Astrocyte of the hippocampus (primary cell): ENCODE measurements at places on chromosomes 7 and 10.

DNA sequence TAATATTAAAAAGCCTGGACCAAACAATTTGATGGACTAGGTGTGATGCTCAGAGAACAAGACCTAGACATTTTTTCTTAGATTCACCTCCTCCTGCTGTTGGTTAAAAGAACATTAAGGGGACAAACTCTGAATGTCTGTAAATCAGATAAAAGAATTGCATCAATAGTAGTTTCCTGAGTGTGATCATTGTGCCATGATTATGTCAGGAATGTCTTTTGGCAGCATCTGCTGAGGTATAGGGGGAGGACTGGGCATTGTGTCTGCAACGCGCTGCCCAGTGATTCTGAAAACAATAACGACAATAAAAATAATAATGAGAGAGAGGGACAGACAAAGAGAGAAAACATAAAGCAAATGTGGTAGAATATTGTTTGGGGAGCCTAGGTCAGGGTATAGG, 6.9 kb downstream of the C7orf57 start:
- peak; percentile 58 for DNase-seq

DNA sequence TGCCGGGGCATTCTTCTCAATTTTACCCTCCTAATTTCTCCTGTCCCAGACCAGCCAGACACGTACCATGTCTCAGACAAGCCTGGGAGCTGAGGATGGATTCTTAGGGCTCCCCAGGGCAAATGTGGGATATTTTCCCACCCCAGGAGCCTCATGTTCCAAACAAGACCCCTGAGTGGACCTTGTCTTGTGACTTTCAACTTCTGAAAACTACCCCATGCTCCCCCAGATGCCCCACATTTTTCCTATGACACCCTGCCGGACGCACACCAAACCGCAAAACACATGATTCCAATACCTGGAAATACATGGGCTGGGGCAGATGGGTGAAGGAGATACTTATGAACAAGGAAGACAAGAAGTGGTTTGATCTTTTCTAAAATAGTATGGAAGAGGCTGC, 874 bp downstream of the GIMAP5 start:
- DNase-seq = no peak

- peak; percentile 8 for DNase-seq
Measured at GRCh38 chr10:57786850-57787750, 480.6 kb downstream of the IPMK start.

DNA sequence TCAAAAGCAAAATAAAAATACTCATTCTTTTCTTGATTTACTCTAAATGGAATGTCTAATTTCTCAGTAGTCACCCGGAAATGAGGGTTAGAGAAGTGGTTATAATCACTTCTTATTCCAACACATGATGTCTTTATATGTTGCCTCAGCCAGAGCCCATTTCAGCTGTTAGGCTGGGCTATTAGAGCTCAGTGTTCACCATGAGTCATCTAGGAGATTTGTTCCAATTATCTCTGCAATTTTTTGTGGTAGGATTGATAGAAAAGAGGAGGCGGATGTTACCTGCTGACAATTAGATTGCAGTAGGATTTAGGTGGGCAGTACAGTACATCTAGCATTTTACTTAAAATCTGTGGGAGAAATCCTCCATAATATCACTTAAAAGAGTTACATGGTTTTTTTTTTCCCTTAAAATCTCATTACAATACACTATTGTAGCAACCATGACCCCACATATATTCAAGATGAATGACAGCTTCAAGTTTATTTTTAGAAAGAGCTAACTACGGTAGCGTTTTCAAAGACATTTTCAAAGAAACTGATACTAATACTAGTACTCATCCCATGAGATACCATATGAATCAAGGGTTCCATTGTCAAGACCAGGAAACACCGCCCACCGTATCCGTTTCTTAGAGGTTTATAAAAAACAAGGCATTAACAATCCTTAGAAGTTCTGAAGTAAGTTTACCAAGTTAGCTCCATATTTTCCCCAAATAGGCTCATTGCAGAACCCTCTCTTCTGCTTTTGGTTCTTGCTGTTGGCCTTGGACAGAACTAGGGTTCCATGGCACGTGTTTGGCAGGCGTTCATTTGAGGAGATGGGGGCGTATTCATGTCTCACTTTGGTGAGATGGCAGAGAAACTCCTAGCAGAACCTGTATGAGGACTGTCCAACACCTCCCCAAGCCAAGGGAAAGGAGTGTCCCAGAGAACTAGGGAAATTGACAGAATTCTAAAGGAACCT, 10.4 kb downstream of the CPA2 start:
- DNase-seq = peak; percentile 51

- DNase-seq = peak; percentile 29
Measured at GRCh38 chr7:123537026-123537642, 2.7 kb upstream of the IQUB start.

GRCh38 chr10:105262666-105263065, 621.6 kb downstream of the SORCS3 start:
- no peak for DNase-seq

DNA sequence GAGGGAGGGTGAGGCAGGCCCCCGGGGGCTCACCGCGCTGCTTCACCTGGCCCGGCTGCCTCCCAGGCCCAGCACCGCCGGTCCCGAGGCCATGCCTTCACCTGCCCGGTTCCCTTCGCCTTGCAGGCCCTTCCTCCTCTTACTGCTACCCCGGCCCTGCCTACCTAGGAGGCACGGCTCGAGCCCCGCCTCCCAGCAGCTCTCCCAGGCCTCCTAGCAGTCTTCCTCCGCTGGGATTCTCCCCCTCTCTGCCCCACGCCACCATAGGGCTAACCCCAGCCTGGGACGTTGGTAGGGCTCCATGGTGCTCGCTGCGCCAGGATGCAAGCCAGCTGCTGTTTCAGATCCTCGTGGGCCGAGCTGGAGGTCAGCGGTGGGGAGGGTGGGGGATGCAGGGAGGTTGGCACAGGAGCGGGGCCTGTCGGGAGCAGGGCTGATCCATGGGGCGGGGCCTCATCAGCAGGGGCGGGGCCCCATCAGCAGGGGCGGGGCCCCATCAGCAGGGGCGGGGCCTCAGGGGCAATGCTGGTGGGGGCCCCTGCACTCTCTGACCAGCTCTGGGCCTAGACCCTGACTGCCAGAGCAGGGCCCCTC, 63.3 kb downstream of the RASGEF1A start:
- no peak for DNase-seq

- DNase-seq = no peak
Measured at GRCh38 chr10:76315240-76315639, 883.8 kb downstream of the LRMDA start.

GRCh38 chr10:127322286-127322685, 125.9 kb upstream of the INSYN2A start:
- DNase-seq = no peak

DNA sequence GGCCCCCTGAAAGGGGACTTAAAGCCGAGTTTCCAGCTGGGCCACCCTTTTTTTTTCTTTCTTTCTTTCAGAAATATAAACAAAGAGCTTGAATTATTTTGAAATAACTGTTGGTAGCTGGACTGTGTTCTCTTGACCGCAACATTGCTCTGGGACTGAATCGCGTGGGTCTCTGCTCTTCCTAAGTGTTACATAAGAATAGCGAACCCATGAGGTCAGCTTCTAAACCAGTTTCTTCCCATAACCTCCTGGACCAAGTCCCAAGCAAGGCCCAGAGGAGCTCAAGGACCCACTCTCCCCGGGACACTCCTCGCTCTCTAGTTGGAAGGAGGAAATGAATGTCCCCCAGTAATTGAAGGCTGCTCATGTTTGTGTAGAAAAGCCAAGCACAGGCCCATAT, 91.1 kb downstream of the CXCL12 start:
- DNase-seq = peak; percentile 62

DNA sequence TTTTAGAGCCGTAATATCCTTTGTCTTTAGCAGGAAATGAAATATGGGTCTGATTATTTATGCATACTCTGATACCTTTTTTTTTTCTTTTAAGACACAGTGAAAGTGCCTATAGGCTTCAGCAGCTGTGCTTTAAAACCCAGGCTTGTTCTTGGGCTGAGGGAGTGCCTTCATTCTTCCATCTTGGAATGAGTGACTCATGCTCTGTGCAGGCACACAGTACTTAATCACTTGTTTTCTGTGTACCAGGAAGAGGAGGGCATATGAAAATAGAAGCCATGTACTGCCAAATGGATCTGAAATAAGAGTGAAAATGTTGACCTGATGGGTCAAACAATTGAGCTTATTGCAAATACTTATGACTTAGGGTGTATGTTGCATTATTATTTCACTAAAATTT, 12.0 kb downstream of the INPP5F start:
- peak; percentile 87 for DNase-seq

DNA sequence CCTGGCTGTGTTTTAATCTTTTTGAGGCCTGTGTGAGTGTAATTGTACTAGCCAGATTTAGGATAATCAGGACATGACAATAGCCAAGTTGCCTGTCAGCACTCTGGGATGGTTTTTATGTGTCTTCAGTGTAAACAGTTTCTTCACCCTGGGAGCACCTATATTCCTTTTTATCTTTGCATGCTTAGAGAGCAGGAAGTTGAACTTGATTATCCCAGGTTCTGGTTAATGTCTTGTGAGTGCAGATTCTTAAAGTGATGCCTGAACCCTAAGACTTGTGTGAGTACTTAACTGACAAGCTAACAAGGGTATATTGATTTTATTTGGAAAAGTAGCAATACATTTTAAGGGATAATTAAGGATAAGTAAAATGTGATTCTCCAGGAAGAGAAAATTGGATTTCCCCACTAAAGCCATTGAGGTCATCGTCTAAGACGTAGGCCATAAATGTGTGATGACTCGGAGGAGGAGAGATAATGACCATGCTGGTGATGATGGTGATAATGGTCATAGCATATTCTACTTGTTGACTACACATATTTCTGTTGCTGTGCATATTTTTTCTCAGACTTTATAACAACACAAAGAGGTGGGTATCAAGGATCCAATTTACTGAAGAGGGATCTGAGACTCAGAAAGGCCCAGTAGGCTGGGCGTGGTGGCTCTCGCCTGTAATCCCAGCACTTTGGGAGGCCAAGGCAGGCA, 234.7 kb downstream of the CAMK1D start:
- DNase-seq = no peak

DNA sequence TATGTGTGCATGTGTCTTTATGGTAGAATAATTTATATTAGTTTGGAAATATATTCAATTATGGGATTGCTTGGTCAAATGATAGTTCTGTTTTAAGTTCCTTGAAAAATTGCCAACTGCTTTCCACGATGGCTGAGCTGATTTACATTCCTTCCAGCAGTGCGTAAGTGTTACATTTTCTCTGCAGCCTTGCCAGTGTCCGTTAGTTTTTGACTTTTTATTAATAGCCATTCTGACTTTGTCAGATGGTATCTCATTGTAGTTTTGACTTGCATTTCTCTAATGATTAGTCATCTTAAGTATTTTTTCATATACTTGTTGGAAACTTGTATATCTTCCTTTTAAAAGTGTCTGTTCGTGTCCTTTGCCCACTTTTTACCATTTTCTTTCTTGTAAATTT, 434.2 kb upstream of the POT1 start:
- DNase-seq = peak; percentile 1

DNA sequence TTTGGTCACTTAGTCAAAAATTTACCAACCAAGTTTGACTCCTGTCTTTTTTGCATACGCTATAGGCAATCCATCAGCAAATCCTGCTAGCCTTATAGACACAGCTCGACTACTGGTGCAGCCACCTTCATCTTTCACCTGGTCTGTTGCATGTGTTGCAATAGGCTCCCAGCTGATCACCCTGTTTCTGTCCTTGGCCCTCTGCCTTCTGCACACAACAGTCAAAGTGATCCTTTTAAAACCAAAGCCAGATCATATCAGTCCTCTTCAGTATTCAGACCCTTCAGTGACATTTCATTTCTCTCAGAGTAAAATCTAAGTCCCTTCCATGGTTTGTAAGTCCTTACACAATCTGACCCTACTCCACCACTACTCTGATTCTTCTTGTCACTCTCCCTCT, 10.9 kb upstream of the CDK6 start:
- no peak for DNase-seq

- DNase-seq = no peak
Measured at GRCh38 chr7:158051776-158052175, 535.8 kb downstream of the PTPRN2 start.

DNA sequence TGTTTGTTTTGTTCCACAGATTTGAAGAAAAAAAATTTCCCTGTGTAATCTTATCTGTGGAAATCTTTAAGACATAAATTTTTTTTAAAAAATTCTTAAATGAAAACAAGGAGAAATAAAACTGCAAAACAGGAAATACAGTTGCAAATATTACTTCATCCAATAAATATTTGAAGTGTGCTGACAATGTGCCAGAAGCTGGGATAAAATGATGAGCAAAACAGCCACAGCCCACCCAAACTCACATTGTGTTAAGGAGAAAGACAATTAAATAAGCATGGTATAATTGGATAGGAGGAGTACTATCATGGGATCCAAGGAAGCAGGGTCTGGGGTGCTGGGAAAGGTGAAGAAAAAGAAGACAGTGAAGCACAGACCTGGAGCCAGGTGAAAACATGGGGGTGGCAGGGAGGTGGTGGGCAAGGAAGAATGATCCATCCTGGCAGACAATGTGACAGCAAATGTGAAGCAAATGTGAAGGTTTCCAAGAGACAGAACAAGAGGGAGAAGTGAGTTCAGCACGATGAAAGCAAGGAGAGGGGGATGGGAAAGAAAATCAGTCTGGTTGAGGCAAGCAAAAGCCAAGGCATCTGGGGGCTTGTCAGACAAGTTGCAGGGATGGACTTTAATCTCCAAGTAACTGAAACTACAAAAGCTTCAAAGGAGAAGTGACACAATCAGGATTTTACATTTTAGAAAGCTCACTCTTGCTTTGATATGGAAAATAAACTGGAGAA, 135.9 kb downstream of the HIBADH start:
- no peak for DNase-seq

DNA sequence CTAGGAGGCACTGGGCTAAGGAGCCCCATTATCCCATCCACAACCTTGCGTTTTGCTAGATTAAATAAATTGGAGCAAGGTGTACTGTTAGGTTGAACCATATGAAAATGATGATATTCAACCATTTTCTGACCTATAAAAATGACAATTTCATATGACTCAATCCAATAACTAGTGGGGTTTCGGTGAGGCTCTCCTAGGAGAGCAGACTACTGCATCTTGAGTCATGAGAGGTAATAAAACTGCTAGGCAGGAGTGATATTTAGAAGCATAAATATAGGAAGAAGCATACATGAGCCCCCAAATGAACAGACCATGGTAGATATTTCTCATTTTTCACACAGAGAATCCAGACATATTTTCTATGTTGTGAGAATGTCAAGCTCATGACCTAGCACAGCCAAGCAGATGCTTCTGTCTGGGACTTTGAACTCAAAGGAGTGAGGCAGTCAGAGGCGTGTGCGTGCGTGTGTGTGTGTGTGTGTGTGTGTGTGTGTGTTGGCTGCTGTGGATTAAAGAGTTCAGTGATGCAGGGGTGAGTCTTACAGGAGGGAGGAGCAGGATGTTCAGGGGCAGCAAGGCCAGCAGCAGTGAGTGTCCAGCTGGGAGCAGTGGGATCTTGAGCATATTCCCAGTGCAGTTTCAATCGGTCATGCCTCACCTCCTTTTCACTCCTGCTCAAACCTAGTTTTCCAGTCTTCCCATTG, 17.8 kb upstream of the WDR11 start:
- DNase-seq = no peak

- no peak for DNase-seq
Measured at GRCh38 chr7:36777062-36777461, 52.8 kb upstream of the AOAH start.
